ENCODE measurements at places on chromosomes 11 and 22.
A peak's percentile ranks its signal among the peaks of the same experiment; 100 is the strongest.

DNA sequence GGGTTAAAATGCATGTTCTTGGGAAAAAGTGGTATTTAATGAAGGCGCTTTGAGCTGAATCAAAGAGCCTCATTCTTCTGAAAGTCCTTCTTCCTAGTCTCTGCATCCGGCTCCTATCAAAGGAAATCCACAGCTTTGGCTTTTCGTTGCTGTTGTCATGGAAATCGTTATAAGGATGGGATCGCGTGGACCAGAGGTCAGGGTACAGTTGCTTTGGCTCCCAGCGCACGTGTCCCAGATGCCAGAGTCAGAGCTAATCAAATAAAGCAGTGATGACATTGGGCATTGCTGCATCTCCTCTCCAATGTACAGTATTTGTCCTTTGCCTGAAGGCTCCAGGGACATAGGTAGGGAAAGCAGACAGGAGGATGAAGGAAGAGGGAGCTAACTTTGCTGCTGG is 181.9 kb downstream of the MYO18B start:
- DNase-seq = no peak

DNA sequence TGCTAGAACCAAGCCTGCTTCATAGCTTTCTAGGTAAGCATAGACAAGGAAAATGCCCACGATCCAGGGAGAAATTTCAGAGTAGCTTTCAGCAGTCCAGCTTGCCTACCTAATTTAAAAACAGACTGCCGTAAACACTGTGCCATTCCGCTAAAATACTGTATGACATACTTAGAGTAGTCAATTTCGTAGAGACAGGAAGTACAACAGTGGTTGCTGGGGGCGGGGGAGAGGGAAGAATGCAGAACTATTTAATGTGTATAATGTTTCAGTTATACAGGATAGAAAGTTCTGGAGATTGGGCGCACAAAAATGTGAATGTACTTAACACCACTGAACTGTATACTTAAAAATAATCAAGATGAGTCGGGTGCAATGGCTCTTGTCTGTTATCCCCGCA is 56.7 kb downstream of the C11orf58 start:
- no peak for DNase-seq

- peak; percentile 87 for DNase-seq
Observed at GRCh38 chr11:2305140-2305778, 3.4 kb downstream of the TSPAN32 start.

DNA sequence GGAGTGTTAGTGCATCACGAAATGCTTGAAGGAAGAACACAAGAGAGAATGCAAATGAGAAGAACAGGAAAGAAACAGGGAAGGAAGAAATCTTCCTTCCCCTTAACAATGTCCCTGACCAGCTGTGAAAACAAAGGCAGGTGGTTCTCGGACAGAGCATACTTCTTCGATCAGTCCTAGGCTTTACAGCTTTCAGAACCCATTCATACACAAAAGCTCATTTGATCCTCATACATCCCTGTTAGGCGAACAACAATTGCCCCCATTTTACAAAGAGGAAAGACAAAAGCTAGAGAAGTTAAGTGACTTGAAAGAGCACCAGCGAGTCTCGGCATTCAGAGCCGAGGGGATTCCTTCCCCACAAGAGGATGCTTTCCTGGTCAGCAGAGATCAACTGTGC is 57.2 kb upstream of the LRRC55 start:
- no peak for DNase-seq

DNA sequence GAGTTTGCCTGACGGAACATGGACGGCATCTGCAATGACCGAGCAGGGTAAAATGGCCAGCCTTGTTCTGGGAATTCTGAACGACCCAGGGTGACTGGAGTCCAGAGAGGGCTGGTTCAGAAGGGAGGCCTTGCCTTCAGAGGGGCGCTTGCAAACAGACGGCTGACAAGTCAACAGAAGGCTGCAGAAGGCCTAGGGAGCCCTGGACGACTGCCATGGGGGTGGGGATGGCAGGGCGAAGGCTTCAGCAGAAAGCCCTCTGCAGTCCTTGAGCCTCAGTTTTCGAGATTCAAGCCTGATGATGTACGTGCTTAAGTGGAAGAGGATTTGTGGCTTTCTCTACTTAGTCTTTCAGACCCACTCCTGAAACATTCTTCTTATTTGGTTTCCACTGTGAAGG is 117.1 kb upstream of the TBCEL start:
- DNase-seq = no peak

DNA sequence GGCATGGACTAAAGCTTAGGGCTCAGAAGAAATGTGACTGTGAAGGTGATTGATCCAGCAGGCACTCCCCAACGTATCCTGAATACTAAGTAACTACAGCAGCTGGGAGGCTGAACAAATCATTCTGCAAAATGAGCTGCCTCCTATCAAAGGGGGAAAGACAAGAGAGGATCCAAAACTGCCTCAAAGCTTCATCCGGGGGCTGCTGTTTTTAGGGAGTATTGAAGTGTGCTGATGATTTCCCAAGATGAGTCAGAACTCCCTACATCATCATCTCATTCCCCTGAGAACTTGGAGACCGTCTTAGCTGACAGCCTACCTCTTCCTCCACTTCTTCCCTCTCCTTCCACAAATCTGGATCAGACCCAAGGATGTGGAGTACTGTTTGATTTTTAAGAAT is 108.4 kb upstream of the GRAMD1B start:
- no peak for DNase-seq

GRCh38 chr11:110874437-110875030 is 162.3 kb upstream of the ARHGAP20 start:
- no peak for DNase-seq

DNA sequence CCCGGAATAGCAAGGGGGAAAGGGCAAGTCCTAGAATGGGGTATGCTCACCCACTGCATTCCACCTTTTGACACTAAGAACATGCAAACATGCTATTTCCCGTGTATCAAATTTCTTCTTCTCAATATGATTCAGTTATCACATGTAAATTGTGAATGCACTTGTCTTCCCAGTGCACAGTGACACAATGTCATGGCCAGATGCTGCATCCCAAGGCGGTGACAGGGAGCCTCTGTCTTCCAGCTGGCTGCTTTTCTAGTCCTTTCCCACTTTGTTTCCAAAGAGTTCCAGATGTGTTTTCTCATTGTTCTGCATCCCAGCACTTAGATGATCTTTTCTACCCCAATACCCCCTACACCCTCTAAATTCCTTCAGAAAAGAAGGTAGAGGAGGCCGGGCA is 12.4 kb downstream of the SLC25A18 start:
- no peak for DNase-seq

Data from heart left ventricle (tissue), 16 donors.